ENCODE measurements at places on chromosomes 7 and 10. TPM values are rescaled to one million over a fixed set of nuclear protein-coding genes. Genes with fewer than 3 reads are reported as not detected.

SNX10 gene
- not detected for total RNA-seq

GNG11 gene
- 2.8 TPM for total RNA-seq

SMNDC1 gene
- 6.4 TPM for total RNA-seq

PGAM2 gene
- 0.75 TPM for total RNA-seq

LDB3 gene
- 0.08 TPM for total RNA-seq

GRID1 gene
- under 0.01 TPM for total RNA-seq

ZNF438 gene
- total RNA-seq, result 1.8 TPM

CFAP70 gene
- total RNA-seq, result 0.94 TPM

SEMA3C gene
- total RNA-seq, result 216 TPM

PARD3 gene
- 41.4 TPM for total RNA-seq

EIF4EBP2 gene
- total RNA-seq, result 14.7 TPM

ENTPD1 gene
- 1.2 TPM for total RNA-seq

PLXNA4 gene
- 23.5 TPM for total RNA-seq

ST8SIA6 gene
- 0.15 TPM for total RNA-seq

IFIT2 gene
- total RNA-seq, result 6.4 TPM

PSTK gene
- 2.7 TPM for total RNA-seq

PPP1R3C gene
- 36.7 TPM for total RNA-seq

INA gene
- 0.30 TPM for total RNA-seq

Data from smooth muscle cell of the coronary artery (primary cell).